ENCODE measurements at places on chromosomes 5 and 9. TPM values are rescaled to one million over a fixed set of nuclear protein-coding genes. Genes with fewer than 3 reads are reported as not detected.

The PDCD1LG2 gene
- 1.1 TPM for polyA plus RNA-seq

The NR2F1-AS1 gene
- polyA plus RNA-seq, result not detected

The PPWD1 gene
- 45.9 TPM for polyA plus RNA-seq

The OTULINL gene
- polyA plus RNA-seq, result 17.8 TPM

The ACOT12 gene
- not detected for polyA plus RNA-seq

The PCDHGA11 gene
- polyA plus RNA-seq, result not detected

The IER5L gene
- polyA plus RNA-seq, result 0.07 TPM

The DND1 gene
- polyA plus RNA-seq, result not detected

The F2RL2 gene
- polyA plus RNA-seq, result 0.50 TPM

The AP3S1 gene
- 97.3 TPM for polyA plus RNA-seq

The JMY gene
- polyA plus RNA-seq, result 4.0 TPM

The PRLR gene
- polyA plus RNA-seq, result not detected

The FAM78A gene
- polyA plus RNA-seq, result 5.5 TPM

The ABCA1 gene
- polyA plus RNA-seq, result 1.0 TPM

The LRRTM2 gene
- not detected for polyA plus RNA-seq
